ENCODE measurements at places on chromosomes 1 and 21.

- no peak for DNase-seq
Observed at GRCh38 chr1:28046716-28047115, 41.7 kb downstream of the EYA3 start.

- no peak for DNase-seq
Observed at GRCh38 chr1:58620926-58621325, 43.9 kb upstream of the TACSTD2 start.

DNA sequence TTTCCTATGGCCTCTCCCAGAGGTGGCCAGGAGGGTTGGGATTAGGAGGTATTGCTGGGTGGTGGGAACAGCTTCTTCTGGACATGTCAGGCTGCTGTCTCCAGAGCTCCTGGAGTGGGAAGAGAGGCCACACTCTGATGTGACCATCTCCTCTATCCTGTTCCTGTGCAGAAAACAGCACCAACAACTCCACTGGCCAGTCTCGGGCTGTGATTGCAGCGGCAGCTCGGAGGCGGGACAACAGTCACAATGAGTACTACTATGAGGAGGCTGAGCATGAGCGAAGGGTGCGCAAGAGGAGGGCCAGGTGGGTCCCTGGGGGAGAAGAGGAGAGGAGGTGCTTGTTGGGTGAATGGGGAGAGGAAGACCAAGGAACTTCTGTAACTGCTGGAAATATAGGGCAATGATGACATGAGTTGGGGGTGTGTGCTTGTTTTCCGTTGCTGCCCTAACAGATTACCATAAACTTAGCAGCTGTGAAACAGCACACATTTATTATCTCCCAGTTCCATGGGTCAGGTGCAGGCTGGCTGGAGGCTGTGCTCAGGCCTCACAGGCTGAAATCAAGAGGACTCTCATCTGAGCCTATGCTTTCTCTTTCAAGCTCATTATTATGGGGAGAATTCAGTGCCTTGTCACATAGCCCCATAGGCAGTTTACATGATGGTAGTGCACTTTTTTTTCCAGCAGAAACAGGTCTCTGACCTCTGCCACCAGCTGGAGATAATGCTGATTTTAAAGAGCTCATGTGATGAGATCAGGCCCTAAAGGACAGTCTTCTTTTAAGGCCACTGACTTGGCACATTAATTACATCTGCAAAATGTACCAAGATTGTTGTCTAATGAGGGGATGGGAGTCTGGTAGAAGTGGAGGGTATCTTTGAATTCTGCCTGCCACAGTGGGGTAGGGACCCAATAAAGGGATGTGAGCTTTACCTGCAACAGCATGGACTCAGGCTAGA, 20.8 kb downstream of the VANGL2 start:
- DNase-seq = no peak

DNA sequence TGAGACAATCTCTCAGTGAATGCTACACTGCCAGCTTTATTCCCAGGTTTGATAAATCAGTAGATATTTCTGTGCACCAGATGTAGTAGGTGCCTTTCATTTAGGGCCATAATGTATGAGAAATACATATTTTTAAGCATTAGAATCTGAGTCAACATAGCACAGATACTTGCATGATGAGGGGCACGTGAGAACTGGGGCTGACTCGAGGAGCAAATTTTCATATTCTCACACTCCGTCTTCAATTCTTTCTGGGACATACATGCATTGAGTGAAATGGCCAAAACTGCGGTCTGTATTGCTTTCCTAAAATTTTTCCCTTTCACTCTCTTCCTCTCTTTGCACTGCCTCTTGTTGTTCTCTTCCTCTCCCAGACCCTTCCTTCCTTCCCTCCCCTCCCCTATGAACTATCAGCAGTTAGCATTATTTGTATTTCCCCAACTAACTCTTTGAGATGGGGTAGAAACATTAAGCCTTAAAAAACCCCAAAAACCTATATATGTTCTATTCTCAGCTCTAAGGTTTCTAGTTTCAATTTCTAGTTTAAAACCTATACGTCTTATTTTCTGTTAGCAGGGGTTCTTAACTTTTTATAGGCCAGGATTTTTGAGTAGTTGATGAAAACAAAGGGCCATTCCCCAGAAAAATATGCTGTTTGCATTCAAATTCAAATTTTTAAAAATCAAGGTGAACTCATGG, 289.1 kb downstream of the PTBP2 start:
- DNase-seq = no peak

- no peak for DNase-seq
Observed at GRCh38 chr1:230270185-230270558, 156.0 kb downstream of the PGBD5 start.

DNA sequence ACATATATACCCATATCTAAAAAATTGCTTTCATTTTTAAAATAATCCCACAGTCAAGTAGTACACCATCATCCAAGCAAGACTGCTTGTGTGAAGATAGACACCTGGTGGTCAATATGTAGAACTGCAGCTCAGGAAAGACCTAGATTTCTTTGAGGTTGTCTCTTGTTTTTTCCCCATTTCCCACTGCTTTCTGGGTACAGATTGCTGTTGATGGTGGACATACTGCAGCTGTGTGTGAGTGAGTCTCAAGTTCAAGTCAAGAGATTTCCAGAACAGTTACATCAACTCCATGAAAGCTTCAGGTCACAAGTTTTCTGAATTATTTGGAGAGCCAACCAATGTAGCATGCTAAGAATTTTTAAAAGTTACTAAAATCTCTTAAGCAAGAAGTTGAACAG, 306.4 kb downstream of the DUSP10 start:
- DNase-seq = no peak

GRCh38 chr21:29025328-29025713, 853 bp downstream of the USP16 start:
- DNase-seq = no peak

GRCh38 chr1:174150499-174150898, 8.8 kb upstream of the RABGAP1L start:
- no peak for DNase-seq

Measured in activated CD8-positive, alpha-beta memory T cell treated with anti-CD3 and anti-CD28 coated beads for 4 hours (primary cell).